Coronary artery (tissue), 2 donors: ENCODE measurements at places on chromosomes 4 and X.

GRCh38 chrX:148049441-148049840 is 68.3 kb downstream of the FMR1NB start:
- no peak for DNase-seq

- DNase-seq: no peak
Observed at GRCh38 chr4:122903766-122904288, 18.6 kb downstream of the NUDT6 start.

DNA sequence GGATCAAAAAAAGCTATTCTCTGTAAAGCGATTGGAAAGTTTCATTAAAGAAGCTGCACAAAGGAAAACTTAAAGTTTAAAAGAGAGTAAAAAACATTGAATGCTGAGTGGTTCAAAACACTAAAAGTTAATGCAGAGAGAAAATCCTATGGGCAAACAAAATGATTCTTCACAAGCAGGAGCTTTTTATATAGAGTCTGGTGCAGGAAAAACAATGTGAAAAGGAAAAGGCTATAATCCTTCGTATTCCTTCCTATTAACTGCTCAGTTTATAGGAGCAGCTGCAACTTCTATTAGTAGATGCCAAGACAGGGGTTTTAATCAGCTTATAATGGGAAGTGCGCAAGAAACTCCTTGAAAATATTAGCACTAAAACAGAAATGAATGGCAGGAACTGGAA is 100.7 kb downstream of the PDGFC start:
- DNase-seq: no peak

GRCh38 chr4:104906276-104906675 is 240.4 kb upstream of the TET2 start:
- no peak for DNase-seq

DNA sequence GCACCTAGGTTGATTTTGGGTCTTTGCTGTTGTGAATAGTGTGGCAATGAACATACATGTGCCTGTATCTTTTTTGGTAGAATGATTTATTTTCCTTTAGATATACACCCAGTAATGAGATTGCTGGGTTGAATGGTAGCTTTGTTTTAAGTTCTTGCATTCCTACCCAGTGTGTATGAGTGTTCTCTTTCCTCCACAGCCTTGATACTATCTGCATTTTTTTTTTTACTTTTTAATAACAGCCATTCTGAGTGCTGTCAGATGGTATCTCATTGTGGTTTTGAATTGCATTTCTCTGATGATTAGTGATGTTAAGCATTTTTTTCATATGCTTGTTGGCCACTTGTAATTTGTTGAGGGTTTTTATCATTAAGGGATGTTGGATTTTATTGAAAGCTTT is 351.8 kb upstream of the GNPDA2 start:
- no peak for DNase-seq

DNA sequence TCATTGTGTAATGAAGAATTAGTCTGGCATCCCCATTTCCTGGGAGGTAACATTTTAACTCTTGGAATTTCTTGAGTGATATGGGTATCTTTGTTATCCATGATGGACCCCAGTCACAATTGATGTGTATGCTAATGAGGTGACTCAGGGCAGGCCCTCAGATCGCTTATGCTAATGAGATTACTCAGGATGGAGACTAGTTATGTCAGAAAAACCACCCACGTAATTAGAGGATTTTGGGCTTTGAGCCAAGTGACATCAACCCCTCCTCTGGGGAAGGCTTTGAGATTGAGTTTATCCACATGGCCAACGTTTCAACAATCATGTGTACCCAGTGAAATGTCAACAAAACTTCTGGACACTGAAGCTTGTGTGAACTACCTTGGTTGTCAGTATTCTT is 772.7 kb downstream of the STPG2 start:
- no peak for DNase-seq
